Daoy (cell line): ENCODE measurements at places on chromosomes 7 and 10. TPM values are rescaled to one million over a fixed set of nuclear protein-coding genes. Genes with fewer than 3 reads are reported as not detected.

DNA sequence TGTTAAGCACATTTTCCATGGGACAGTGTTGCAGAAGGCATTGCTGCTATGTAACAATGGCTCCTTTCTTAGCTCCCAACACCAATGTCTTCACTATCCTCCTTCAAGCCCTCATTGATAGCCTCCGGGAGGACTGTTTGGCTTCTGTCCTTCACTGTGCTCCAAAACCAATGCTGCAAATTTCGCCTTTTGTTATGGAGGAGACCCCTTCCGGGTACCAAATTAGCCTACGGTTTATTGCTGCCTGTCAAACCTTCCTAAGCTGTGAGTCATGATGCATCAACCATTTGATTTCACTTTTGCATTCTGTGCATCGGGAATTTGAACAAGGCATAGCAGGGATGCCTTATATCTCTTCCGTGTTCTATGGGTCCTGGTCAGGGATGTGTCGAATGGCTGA, 432.9 kb downstream of the GATA3 start:
- DNase-seq, result peak; percentile 27

GRCh38 chr10:75599875-75600648, 168.6 kb downstream of the LRMDA start:
- no peak for DNase-seq

- no peak for DNase-seq
Measured at GRCh38 chr7:28919510-28919909, 38.6 kb downstream of the TRIL start.

- no peak for DNase-seq
Measured at GRCh38 chr10:6702030-6702429, 122.0 kb upstream of the PRKCQ start.

DNA sequence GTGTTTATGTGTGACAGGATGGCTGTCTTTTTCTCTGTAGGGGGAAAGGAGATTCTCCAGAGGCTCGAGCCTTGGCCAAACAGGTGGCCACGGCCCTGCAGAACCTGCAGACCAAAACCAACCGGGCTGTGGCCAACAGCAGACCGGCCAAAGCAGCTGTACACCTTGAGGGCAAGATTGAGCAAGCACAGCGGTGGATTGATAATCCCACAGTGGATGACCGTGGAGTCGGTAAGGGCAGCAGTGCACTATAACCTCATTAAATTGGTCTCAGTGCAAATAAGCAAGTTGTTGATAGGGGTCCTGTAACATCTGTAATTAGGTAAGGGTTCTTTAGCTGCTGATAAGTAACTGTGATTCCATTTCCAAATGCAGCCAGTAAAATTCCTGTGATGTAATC, 56.4 kb downstream of the AP3M1 start:
- DNase-seq, result no peak

- DNase-seq, result no peak
Measured at GRCh38 chr10:9219860-9220259, 1165.4 kb downstream of the GATA3 start.

DNA sequence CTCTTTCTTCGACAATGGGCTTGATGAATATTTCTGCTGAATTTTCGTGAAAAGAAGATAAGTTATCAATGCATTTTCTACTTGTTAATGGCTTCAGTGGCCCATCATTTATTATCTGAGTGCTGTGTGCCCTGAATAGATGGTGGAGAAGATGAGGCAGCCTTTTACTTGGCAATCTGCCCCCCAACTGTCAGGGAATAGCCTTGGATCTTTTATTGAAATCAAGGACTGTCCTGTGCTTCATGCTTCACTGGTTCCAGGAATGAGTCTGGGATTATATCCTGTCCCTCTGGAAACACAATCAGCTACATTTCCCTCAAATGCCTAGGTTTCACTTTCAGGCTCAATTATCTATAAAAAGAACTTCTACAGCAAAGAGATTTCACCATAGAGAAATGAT, 75.9 kb upstream of the NXPH1 start:
- peak; percentile 5 for DNase-seq

- DNase-seq, result no peak
Measured at GRCh38 chr10:83373671-83374070, 765.6 kb upstream of the GHITM start.

GRCh38 chr10:28375399-28376354, 72.8 kb upstream of the MPP7 start:
- peak; percentile 50 for DNase-seq

DNA sequence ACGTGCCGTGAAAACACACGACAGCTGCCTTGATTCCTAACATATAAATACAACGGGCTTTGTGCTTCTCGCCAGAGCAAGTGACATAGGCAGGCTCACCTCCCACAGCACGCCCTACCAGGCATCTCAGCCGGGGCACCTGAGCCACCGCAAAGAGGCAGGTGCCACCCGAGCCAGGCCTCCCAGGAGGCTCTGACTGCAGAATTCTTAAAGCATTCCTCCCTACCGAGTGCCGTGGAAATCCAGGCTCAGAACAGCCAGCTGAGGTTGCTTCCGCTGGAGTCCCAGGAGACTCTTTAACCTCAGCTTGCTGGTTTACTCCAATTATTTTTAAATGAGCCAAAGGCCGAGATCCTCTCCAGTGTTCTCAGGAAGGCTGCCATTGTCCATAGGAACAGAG, 206.5 kb downstream of the USP6NL start:
- DNase-seq, result no peak

Gene CYP3A4
- total RNA-seq, result 0.09 and 0.11 TPM in 2 replicates

Gene SFXN2
- 0.89 and 5.5 TPM in 2 replicates for total RNA-seq

- DNase-seq, result no peak
Measured at GRCh38 chr7:120260111-120260510, 12.9 kb upstream of the KCND2 start.

DNA sequence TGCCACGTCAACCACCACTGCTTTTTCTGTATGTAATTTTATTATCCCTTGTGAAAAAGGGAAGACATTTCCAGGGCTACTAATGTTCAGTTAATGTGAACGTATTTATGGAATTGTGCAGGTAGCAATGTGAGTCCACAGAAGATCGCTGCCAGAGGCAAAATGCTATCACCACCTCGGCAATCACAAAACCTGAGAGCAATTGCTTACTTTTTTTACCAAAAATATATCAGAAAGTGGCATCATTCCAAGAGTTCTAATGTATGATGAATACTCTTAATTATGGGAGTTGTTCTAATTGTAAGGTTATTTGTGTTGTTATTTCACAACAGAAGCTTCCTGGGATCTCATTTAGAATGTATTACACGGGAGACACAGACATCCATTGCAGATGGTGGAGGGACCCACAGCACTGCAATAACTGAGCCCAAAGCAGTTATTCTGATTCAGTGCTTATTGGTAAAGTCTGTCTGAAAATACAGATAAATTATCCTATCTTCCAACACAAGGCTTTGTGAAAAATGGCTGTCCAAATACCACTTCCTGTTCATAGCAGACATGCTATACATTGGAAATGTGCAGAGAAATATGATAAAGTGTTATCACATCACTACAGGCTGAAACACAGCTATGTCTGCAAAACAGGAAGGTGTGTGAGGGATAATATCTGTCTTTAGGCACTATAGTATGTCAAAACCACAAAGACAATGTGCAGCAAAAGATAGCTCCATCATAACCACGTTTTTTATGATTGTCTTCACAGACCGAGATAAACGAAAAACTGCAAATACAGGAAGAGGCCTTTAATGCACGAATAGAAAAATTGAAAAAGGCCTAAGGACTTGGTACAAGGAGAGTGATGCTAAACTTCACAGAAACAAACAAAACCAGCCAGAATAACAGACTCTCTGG, 102.7 kb downstream of the CABCOCO1 start:
- DNase-seq, result no peak

- DNase-seq, result peak; percentile 39
Measured at GRCh38 chr10:16521311-16522016, at the start of gene C1QL3. Gene C1QL3, minus strand, starts transcription at chr10:16521879. Its CDS starts 814 bp downstream, at chr10:16521065.

- no peak for DNase-seq
Measured at GRCh38 chr10:76291885-76292284, 860.5 kb downstream of the LRMDA start.

GRCh38 chr10:122779924-122780323, 65.7 kb downstream of the CUZD1 start:
- DNase-seq, result no peak

Gene DPP6
- 0.24 and 0.91 TPM in 2 replicates for total RNA-seq

Gene PIP
- not detected in 2 replicates for total RNA-seq

DNA sequence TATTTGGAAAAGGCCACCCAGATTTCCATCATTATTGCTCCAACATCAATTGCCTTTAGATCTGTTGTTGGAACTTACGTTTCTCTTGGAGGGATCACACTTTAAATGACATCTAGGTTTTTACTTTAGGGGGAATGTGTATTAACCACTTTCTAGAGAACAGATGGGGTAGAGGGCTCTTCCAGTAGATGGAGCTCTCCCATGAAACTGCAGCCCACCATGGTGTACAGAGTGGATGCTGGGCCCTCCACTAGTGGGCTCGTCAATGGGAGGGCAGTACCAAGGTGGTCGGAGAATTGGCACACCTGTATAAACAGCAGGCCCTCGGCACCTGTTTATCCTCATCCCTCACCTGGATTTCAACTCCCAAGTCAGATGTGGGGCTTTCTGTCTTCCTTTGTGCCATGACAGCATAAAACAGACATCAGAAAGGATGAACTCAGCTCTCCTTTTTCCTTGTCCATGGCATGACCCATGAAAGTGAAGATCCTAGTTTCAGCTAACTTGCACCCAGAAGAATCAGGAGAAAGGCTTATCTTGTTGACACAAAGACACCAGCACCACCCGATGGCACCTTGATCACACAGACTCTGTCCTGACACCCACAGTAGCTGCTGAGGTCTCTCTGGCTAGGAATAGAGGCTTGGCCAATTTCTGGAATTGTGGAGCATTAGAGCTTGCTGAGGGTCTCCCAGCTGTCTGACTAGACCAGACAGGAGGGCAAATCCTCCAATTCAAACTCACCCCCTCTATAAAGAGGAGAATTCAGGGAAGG, 150.5 kb downstream of the CYP26A1 start:
- no peak for DNase-seq

- DNase-seq, result no peak
Measured at GRCh38 chr10:4831091-4831490, 5.1 kb downstream of the AKR1E2 start.

GRCh38 chr10:57960406-57960805, 307.3 kb downstream of the IPMK start:
- no peak for DNase-seq

DNA sequence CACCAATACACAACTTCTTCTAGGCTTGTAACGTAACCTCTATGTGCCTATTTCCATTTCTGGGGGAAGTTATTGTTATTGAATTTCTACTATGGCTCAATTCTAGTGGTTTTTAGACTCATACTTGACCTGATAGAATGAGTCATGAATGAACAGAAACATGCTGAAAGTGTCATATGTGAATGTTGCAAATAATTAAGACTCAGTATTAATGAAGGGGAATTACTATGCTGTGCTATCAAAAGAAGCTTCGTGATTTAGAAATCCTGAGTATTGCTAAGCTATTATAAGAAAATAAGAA, 135.1 kb upstream of the ZWINT start:
- no peak for DNase-seq

Gene TWIST1
- total RNA-seq, result 16.5 and 35.5 TPM in 2 replicates

DNA sequence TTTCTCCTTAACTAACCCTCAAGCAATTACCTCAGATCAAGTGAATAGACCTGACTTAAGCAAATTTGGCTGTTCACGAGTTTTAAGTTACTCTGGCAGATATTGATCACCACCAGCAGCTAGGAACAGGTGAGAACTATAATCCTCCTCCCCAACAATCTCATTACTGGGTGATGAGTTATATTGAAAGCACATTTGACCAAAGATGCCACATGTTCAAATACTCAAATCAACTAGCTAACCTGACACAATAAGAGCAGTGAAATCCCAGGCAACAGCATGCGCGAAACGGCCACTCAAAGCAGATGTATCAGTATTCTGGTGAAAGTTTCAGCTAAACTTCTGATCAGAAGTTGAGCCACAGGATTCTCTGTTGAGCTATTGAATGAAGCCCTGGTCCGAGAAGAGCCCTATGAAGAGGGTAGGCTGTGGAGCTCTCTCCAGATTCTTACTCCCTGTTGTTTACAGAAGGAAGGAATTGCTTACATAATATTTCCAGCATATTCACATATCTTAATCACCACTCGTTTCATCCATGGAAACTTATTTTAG, 52.6 kb downstream of the CAV1 start:
- peak; percentile 69 for DNase-seq

Gene TUBAL3
- total RNA-seq, result 0.23 and 0.54 TPM in 2 replicates

- no peak for DNase-seq
Measured at GRCh38 chr10:125451319-125451718, 231.6 kb downstream of the TEX36 start.

GRCh38 chr7:47538846-47539311, 43.0 kb downstream of the TNS3 start:
- no peak for DNase-seq

DNA sequence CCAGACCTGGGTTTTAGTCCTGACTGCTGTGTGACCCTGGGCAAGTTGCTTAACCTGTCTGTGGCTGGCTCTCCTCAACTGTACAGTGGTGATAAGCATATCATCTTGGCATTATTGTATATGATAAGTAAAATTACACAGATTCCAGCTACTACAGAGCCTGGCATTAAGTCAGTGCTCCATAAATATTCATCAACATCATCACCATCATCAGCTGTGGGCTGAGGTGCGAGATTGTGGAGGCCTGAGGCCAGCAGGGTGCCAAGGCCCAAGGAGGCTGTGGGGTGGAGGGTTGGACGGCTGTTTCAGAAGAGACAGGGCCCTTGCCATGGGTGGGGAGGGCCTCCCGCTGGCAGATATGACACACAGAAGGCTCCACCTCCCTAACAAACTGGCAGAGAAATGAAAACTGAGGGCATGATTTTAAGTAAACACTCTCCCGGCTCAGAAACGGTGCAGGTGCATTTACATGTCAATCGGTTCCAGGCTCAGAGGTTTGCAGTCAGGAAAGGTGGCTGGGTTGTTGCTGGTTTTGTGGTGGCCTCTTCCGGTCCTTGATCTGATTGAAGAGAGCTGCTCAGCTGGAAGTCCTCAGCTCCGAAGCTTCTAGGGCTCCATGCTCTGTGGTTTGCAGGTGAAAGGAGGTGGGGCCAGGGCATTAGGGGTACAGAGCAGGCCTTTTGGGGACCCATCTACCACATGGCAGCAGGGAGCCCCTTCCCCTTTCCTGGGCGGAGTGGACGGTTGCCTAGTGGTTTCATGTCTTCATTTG, 10.2 kb downstream of the CRYGN start:
- peak; percentile 40 for DNase-seq
